ENCODE measurements at places on chromosomes 16 and 17.
A peak's percentile ranks its signal among the peaks of the same experiment; 100 is the strongest.

- DNase-seq, result peak; percentile 20
These were observed 449 bp downstream of the SMCR8 start for GRCh38 chr17:18315562-18315922.

GRCh38 chr16:57258226-57258909, 13.3 kb downstream of the ARL2BP start:
- no peak for DNase-seq

GRCh38 chr16:4297480-4297879, 18.4 kb upstream of the GLIS2 start:
- DNase-seq, result no peak

DNA sequence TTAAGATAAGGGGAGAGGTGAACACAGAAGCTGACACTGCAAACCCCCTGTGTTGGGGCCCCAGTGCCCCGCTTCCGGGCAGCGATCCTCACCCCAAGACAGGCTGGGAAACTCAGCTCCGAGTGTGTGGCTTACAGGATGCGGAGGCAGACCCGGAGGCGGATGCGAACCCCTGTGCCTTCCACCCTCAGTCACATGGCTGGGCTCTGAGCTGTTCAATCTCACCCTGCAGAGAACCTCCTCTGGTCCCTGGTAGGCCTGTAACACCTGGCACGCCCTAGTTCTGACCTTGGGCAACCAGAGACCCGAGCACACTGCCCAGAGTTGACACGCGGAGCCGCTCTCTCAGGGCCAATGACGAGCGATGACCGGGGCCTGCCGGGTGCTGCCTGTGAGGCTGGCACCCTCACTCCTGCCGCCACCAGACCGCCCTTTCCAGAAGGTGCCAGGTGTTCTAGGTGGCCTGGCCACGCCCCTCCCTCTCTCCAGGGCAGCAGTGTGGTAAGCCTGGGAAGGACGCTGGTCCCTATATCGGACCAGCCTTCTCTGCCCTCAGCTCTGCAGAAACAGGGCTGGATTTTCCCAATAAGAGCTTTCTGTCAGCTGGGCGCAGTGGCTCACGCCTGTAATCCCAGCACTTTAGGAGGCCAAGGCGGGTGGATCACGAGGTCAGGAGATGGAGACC, 23.3 kb downstream of the MEAK7 start:
- DNase-seq, result no peak

DNA sequence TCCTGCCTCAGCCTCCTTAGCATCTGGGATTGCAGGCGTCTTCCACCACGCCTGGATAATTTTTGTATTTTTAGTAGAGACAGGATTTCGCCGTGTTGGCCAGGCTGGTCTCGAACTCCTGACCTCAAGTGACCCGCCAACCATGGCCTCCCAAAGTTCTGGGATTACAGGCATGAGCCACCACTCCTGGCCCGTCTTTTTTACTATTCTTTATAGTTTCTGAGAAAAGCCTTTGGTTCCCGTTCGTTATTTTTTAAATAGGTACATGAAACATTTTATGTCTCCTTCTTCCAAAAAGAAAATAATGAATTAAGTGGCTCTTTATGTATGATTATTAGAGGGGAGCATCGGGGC, 570 bp upstream of the BCO1 start:
- no peak for DNase-seq

DNA sequence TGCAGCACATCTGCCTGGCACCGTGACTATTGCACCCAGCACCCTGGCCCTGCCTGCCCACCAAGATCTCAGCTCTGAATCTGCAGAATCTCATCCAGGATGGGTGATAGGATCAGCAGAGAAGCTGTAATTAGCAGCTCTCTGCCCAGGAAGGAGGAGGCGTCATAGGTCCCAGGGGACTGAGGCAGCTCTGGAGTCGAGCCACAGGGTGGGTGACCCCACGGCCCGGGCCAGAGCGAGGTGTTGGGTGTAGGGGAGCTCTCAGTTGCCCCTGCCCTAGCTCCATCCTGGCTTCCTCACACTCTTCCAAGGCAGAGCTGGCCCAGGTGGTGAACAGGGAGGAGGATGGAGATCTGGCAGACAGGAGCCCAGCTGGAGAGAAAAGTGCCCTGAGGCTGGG, 18.2 kb upstream of the FAM83G start:
- DNase-seq, result no peak

- DNase-seq, result no peak
These were observed 115.6 kb upstream of the HSBP1 start for GRCh38 chr16:83692224-83692623.

- no peak for DNase-seq
These were observed 1.2 kb downstream of the HDAC5 start for GRCh38 chr17:44121997-44122815.

DNA sequence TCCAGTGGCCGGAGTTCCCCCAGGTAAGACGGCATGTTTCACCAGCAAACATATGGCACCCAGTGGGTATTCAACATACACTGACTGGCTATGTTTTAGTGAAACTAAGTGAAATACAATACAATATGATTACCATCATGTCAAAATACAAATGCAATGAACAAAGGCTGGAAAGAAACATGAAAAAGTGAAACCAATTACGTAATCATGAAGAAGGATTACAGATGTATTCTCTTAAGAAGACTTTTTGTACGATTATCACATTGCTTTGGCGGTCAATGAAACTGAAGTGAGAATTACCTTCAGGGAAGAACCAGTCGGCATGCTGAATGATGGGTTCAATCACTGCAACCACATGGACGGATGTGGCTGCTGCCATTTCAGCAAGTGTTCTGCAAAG, 71.7 kb downstream of the ARHGAP17 start:
- no peak for DNase-seq

- DNase-seq, result peak; percentile 47
These were observed 10.5 kb upstream of the ALDOA start for GRCh38 chr16:30054959-30055553.

GRCh38 chr17:3602499-3602898, 6.7 kb downstream of the TRPV1 start:
- DNase-seq, result peak; percentile 4

GRCh38 chr17:17523001-17523730, 27.0 kb upstream of the RASD1 start:
- DNase-seq, result no peak

GRCh38 chr16:7027401-7027800, 305.2 kb upstream of the RBFOX1 start:
- DNase-seq, result no peak

GRCh38 chr16:89042711-89043551, 50.7 kb upstream of the ACSF3 start:
- DNase-seq, result no peak

- DNase-seq, result no peak
These were observed 76.8 kb downstream of the RPGRIP1L start for GRCh38 chr16:53626811-53627210.

DNA sequence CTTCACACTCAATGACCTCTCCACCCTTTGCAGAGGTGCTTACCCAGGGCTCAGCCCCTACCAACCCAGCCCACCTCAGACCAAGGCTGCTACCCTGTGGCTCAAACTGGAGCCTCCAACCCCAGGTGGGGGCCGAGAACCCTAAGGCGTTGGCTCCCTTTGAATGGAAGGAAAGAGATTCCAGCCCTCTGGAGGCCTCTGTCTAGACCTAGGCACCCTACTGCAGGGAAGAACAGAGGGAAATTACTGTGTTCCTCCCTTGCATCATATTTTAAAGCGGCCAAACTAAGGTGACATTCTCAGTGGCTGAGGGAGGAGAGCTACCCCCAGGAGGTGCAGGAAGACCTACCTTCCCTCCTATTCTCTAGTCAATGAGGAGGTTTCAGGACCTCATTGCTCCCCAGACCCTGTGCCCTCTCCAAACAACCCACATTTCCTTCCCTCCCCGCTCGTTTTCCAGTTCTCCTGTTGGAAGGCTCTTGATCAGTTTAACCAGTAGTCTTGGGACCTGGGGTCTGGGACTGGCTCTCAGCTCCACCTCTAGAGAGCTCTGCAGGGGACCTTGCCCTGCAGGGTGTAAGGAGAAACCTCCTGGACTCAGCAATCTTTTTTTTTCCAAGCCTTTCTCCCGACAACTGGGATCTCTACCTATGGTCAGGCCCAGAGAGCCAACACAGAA, 5.5 kb upstream of the HOXB8 start:
- DNase-seq, result no peak

- peak; percentile 3 for DNase-seq
These were observed 119.1 kb downstream of the FTO start for GRCh38 chr16:53822936-53823529.

DNA sequence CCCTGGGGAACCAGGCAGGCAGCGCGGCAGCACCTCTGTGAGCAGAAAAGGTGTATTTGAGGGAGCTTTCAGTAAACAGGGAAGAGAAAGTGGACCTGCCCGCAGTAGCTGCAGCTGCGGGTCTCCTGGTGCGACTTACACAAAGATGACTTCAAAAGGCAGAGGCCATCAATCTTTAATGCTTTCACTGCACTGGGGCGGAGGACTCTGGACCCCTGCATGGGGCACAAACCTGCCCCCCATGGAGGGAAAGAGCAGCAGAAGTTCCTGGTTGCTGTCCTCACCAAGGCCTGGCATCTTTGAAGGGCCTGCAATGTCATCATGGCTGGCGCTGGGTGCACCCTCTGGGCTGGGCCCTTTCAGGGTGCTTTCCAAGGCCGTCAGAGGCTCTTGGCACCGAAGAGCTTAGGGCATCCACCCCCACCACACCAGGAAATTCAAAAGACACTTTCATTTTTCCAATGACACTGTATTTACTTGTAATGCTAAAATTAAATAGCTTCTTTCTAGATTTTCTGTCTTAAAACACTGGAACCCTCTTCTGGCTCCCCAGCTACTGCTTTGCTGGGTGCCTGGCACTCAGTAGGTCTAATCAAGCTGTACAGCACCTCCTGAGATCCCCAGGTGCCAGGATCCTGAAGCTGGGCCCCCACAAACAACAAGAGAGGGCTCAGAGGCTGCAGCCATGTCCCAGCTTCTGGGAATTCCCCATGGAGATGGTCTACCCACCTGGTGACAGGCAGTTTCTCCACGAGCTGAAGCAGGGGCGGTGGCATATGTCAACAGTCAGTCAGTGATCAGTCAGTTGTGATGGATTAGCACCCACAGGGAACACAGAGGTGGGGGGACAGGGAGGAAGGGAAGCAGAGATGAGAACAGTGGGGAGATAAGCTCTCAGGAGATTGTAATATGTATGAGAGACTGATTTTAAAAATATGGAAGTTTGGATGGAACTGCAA, 2.1 kb upstream of the CACNG1 start:
- DNase-seq, result no peak

DNA sequence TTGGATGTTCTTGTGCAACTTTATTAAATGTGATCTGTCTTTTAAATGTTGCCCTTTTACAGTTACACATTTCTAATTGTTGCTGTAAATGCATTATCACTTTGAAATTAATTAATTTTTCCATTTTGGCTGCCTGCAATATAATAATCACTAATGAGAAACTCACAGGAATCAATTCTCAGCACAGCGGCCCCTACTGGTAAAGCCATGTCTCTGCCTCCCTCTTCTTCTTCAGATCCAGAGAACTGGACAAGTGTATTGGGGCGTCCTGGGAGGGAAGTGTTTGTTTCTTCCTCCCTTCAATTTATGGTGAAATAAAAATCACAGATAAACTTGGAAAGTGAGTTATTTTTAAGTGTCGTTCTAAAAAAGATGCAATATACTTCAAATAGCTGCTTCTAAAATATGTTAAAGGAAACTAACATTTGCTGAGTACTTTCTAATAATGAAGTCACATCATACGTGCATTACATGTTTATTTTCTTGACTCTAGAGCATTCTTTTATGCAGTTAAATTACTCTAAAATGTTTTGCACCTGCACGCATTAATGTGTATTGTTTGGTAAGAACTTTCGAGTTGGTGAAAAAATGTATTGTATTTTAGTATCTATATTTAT, 338.0 kb downstream of the WWOX start:
- peak; percentile 30 for DNase-seq

GRCh38 chr17:10748531-10749181, 18.8 kb upstream of the TMEM220 start:
- DNase-seq, result no peak

DNA sequence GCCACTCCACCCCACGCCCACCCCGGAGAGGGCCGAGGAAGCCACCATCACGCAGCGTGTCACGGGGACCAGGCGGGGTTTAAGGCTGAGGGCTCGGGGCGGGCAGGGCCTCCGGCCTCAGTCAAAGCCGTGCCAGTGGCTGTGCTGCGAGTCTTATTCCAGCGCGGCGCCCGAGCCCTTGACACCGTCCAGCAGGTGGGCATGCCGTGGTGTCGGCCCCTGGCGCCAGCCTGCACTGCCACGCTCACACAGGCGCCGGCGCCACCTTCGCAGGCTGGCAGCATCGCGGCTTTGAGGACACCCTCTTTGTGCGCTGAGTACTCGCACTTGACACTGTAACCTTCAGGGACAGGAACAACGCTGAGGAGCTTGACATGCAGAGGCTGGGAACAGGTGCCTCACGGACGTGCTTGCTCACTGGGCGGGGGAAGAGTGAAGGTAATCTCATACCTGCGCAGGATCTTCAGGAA, 34.0 kb upstream of the ZNF629 start:
- no peak for DNase-seq

GRCh38 chr16:73233846-73234424, 186.0 kb upstream of the ZFHX3 start:
- no peak for DNase-seq

DNA sequence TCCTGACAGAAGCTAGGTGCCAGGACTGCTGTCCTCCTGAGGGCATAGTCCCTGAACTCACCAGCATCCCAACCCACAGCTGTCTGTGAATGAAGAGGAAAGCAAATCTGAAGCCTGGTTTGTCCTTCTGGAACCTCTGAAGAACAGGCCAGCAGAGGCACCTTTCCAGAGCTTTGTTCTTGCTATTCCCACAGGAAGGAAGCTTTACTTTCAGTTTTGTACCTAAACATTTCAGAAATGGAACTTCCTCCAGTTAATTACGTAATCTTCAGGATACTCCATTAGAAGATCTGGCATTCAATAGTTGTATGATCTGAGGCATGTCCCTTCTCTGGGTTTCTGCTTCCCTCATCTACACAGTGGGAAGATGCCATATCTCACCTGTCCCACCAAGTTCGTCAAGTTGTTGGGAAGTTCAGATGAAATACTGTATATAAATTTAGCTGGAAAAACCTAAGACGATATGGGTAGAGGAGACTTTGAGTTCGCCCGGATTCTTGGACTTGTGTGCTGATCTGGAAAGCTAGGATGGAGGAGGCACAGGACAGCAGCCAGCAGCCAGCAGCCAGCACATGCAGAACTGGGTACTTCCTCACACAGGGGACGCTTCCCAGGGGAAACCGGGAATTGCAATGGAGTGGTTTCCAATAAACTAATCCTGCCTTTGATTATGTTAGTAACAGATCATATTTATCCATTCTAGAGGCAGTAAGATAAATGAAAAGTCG, 22.4 kb downstream of the NXPH3 start:
- DNase-seq, result no peak

Measured in CD4-positive, alpha-beta T cell treated with Interleukin-15 for 4 hours (primary cell).